ENCODE measurements at places on chromosomes 12 and 14.

DNA sequence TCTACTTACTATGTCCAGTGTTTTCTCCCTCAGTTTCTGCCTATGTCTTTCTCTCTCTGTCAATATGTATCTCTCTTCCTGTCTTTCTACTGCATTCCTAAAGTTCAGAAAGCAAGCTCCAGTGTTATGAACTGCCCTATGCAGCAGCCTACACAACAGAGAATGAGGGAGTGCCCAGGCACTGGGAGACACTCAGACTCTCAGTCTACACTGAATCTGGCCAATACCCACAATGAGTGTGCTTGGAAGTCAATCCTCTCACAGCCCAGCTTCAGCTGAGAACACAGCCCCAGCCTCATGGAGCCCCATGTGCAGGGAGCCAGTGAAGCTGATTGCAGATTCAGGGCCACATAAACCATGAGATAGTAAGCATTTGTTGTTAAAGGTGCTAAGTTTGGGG lies 128.7 kb downstream of the ALG10 start:
- no peak for DNase-seq

DNA sequence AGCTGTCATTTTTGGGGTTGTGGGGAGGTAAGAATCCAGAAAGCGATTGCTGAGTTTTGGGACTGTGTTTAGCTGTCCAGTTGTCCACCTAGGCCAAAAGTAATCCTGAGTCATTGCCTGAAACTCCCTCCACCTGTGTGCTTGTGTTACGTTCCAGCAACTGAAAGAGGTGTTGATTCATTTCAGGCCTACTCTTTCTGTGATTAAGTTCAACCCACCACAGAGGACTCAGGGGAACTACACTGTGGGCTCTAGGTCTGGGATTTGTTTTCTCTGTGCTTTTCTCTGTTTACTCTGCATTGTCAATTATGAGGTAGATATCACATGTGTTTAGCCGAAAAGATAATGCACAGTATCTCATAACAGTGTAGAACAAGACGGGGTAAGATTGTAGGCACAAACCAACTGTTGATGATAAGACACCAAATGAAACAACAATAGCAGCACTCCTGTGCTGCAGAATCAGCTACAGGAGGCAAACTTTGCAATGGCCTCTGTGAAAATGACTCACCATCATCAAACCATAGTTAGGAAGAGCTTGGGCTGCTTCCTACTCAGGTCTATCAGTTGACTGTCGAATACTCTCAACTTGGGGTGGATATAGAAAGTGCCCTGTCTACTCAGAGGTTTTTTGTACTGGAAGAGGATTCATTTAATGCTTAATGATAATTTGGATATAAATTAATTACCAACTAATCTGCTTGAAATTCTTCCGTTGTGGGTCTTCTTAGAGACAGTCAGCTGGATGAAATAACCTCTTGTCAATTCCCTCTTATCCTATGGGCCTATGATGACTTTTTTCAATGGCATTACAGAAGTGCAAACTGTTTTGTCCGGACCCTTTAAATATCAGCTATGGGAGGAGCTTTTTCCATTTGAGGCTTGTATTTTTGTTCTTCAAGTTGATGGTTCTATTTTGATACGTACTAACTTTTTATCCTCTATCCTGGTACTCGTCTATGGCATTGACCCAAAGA lies 385.9 kb downstream of the BMP4 start:
- no peak for DNase-seq

DNA sequence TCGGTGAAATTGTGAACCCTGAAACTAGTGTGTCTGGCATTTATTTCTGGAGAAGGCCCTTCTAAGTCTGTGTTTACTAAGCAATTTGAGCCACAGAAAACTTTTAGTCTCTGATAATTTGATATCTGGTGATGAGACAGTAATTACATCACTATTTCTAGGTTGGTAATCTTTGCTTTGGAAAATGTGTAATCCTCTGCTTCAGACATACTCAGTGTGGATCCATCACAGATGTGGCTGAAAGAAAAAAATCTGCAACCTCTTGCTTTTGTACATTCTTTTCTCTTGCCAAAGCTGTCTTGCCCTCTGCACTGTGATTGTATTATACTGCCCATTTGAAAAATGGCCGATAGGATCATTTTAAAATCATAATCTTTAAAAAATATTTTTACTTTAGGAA lies 78.1 kb downstream of the PELI2 start:
- DNase-seq = no peak

DNA sequence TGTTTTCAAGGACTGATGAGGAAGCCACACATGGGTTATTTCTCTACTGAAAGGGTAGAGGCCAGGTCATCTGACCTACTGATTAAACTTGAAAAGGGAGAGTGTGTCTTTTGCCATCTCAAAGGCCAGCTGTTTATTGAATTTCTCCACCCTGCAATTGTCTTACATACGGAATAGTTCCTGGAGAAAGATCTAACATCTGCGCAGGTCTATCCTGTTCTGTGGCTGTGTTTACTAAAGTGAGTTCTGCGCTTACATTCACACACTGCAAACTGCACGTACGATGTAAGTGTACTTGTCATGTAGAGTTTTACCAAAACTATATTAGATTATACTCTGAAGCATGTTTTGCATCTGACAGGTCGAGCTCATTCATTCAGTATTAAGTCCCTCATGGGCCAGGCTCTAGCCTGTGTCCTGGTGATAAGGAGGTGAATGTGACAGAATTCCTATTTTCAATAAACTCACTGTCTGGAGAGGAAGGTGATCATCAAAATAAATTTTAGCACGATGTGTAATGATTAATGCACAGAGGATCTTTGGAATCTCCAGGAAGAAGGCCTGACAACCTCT lies 96.6 kb downstream of the PRKCH start:
- no peak for DNase-seq

- DNase-seq = peak; percentile 40
These were observed 3.6 kb downstream of the SMIM41 start for GRCh38 chr12:52082988-52083637.

GRCh38 chr12:103840462-103840875 lies 565 bp downstream of the NT5DC3 start:
- DNase-seq = no peak

GRCh38 chr12:132186857-132187620 lies 42.8 kb downstream of the NOC4L start:
- no peak for DNase-seq

DNA sequence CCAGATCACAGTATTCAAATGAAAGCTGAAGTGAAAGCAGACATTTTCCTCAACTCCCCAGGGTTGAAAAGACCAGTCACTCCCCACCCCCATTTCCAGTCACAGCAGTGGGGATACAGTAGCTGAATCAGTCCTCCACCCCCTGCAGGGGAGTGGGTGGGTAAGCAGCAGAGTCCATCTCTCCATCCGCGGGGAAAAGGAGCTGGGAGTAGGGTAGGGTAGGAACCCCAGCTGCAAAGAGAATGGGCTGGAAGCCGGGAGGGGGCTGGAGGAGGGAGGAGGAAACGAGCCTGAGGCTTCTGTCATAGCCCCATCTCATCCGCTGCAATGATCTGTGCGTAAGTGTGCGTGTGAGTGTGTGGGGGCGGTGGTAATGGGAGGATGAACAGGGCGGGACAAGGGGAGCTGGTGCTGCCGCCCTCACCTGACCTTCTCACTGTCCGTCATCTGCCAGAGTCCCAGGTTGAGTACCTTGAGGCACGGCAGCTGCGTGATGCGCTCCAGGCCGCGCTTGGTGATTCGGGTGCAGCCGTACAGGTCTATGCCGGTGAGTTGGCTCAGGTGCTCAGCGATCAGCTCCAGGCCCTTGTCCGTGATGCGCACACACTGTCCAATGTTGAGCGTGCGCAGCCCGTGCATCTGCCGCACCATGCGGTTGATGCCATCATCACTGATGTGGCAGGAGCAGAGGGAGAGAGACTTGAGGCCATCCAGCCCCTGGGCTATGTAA lies 1.8 kb downstream of the FBXL14 start:
- peak; percentile 52 for DNase-seq

- no peak for DNase-seq
These were observed 43.9 kb upstream of the MDM1 start for GRCh38 chr12:68375756-68376695.

DNA sequence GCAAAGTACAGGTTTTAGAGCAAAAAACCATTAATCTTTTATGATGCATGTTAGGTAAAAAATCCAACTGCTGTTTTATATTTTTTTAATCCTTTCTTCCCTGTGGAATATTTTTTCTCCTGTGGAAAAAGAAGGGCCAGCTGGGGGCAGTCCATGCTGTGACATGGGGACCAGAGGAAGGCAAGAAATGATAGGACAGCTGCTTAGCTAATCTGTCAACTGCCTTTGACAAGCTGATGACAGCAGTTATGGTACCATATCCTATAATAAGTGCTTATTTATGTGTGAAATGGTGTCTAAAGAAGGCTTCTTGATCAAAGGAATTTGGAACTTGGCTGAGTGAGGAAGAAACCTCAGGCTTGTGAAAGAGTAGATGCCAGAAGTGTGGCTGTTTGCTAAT lies 452.4 kb upstream of the NOVA1 start:
- DNase-seq = no peak

GRCh38 chr12:112848972-112849371 lies 57.4 kb downstream of the RPH3A start:
- DNase-seq = no peak

DNA sequence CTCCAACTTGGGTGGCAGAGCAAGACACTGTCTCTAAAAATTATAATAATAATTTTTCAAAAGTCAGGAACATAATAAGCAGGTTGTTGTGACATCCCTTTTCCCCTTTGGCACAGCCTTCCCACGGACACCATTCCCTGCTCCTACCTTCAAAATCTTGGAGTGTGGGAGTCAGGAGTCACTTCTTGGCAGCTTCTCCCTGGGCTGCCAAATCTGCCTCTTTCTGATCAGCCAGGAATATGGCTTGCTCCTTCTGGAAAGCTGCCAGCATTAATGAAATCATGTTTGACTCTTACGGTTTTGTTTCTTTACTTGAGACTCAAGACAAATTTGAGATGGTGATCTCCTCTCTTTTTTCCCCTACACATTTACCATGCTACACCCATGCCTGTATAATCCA lies 391.4 kb upstream of the SYT1 start:
- DNase-seq = peak; percentile 6

DNA sequence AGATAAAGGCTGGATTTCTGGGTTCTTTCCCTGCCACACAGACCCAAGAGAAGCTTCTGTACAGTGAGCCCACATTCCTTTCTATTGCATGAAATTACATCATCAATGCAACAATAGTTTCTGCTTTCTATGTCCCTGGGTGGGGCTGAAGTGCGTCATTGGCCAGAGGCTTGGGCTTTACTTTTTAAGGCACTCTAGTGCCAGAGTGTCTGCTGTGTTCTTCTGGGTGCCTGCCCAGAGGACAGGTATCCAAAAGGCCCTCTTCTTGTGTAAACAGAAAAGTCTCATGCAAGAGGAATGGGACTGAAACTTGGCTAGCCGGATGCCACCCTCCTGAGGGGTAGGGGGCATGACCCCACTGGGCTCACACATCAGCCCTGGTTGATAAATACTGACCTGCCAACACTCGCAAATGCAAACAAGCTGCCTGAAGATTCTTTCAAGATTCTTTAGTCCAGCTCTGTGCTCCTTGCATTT lies 5.9 kb downstream of the KRT86 start:
- DNase-seq = no peak

GRCh38 chr12:26460361-26460760 lies 265.0 kb downstream of the SSPN start:
- no peak for DNase-seq

DNA sequence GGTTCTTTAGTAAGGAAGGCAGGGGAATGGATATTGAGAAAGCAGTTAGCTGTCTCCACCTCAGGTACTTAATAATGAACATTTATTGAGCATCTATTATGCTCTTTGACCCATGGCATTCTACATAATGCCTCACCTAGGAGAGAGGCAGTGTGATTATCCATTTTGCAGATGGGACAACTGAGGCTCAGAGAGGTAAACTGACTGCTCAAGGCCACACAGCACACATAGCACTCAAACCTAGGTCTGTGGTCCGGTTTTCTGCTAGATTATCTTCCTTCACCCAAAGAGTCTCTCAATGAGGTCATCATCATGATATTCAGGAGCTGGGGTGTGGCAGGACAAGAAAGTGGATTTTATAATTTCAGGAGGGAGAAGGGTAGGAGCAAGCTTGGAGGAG lies 199.1 kb upstream of the LHX5 start:
- DNase-seq = no peak

DNA sequence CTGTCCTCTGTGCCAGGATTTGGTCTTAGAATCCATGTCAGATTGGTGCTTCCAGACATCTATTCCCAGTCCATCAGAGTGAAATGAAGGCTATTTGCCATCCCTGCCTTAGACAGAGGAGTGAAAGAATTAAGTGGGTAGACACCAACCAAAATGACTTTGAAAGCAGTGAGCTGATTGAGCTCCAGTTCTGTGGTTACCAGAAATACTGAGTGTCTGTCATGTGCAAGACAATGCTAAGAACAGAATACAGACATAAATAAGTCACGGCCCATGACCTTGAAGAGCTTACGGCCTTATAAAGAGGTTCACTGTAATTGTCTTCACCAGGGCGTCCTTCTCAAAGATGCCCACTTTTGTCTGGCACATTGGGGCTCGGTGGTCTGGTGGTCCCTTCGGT lies 21.6 kb upstream of the MANSC4 start:
- DNase-seq = no peak

DNA sequence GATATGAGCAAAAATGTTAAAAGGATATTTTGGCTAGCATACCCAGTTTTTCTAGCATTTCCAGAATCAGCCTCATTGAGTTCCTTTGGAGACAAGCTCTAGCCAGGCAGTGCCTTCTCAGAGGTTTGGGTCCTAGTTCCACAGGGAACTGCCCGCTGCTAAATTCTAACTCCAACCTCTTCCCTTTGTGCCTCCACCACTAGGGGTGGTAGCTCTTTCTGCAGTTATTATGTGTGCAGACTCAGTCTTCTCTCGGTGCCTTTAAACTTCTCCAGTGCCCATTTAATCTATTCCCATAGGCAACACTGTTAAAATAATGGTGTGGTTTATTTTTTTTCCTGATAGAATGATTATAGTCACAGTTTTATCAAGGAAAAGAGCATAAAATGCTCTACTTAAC lies 21.5 kb upstream of the SLC25A3 start:
- no peak for DNase-seq

- peak; percentile 53 for DNase-seq
These were observed 11.0 kb downstream of the ZNF219 start for GRCh38 chr14:21087294-21088091.

GRCh38 chr12:96014943-96015599 lies 18.9 kb upstream of the HAL start:
- DNase-seq = no peak

- DNase-seq = no peak
These were observed at the start of gene NPC2 for GRCh38 chr14:74492776-74493342. NPC2 (minus strand) TSS chr14:74493305; CDS start chr14:74493274, 31 bp downstream.

DNA sequence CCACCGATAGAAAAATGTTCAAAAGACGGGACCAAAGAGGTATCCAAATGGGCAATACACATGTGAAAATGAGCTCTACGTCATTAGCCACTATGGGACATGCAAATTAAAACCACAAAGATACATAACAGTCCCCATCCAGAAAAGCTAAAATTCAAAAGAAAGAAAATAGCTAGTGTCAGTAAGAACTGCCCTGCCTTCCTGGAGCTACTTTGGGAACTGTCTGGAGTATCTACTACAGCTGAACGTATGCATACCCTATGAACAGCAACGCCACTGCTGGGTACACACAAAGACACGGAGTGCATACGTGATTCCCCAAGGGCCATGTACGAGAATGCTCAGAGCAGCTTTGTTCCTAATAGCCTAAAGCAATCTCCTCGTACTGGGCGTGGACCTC lies 25.8 kb upstream of the KRT77 start:
- no peak for DNase-seq

GRCh38 chr12:81558031-81558430 lies 201.1 kb downstream of the PPFIA2 start:
- DNase-seq = no peak
